ENCODE measurements at places on chromosomes 4 and X. TPM values are rescaled to one million over a fixed set of nuclear protein-coding genes. Genes with fewer than 3 reads are reported as not detected.
A peak's percentile ranks its signal among the peaks of the same experiment; 100 is the strongest.

GRCh38 chr4:183986971-183987946 lies 82.2 kb downstream of the STOX2 start:
- no peak for DNase-seq

DNA sequence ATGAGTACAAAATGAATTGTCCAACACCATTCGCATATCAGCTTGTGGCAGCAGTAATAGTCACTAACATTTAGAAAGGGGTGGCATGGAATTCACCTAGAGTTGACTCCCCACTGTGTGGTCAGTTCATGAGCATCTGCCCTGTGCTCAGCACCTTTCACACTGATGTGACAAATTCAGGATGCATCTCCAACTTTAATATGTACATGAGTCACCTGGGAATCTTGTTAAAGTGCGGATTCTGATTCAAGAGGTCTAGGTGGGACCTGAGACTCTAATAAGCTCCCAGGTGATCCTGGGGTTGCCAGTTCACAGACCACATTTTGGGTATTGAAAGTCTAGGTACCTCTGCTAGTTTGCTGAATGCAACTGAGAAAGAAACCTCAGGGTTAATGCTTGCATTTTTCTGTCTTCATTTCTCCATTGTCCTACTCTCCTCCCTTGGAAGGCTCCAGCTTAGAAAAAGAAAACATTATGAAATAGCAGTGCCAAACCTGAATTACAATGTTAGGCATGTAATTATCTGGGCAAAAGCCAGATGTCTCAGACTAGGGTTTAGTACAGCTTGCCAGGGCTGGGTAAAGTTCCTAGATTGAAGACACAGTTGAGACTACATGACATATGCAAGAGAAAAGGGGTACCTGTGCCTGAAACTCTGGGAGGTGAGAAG lies 32.7 kb downstream of the TMSB4X start:
- no peak for DNase-seq

Gene EFHC2
- 0.31 TPM for total RNA-seq

DNA sequence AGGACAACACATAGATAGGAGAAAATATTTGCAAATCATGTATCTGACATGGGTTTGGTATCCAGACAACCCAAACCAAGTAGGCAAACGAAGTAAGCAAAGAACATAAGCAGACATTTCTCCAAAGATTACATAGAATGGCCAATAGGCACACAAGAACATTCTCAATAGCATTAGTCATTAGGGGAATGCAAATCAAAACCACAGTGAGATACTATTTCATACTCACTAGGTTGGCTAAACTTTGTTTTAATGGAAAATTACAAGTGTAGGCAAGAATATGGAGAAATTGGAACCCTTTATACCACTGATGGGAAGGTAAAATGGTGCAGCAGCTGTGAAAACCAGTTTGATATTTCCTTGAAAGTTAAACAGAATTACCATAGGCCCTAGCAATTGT lies 74.7 kb downstream of the CHRNA9 start:
- DNase-seq: no peak

GRCh38 chr4:140833280-140833679 lies 77.1 kb upstream of the TBC1D9 start:
- no peak for DNase-seq

GRCh38 chrX:120755066-120755846 lies 120.4 kb downstream of the CT47B1 start:
- peak; percentile 16 for DNase-seq

Gene MAGEC1
- not detected for total RNA-seq

GRCh38 chrX:48713847-48714246 lies 17.3 kb downstream of the SUV39H1 start:
- DNase-seq: no peak

GRCh38 chrX:78800114-78800513 lies 52.6 kb downstream of the LPAR4 start:
- no peak for DNase-seq

GRCh38 chrX:123626962-123627361 lies 105.9 kb downstream of the THOC2 start:
- no peak for DNase-seq

- peak; percentile 41 for DNase-seq
These were observed 615 bp downstream of the NEXMIF start for GRCh38 chrX:74924449-74925224.

DNA sequence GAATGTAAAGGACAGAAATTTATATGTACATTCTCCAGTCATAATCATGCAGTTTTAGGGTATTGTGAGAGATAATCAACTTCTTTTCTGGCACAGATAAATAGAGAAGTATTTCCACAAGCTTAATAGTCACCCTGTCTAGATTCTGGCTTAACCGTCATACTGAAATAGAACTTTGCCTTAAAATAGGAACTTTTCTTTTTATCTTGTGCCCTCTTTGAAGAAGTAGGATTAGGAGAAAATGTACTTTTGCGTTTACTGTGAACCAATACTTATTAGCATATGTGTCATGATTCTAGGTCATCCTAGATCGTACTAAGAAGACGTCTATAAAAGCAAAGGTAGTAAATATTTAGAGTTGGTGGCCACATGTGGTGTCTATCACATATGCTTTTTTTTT lies 95.4 kb downstream of the NFKB1 start:
- no peak for DNase-seq

DNA sequence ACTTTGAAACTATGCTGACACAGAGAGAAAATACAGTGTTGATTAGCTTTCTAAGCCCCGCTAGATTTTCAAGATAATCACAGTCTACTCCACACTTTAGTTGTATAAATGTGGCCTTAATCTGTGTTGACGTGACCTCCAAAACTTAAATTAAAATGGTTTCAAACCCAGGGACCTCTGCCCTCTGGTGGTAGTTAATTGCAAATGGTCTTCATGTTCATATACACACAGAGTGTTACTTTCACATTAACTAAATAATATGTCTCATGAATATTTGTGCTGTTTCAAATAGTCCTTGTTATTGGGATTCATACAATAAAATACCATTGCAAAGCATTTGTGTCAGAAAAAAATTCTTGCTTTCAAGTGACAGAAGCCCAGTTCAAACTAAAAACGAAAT lies 64.3 kb downstream of the TASL start:
- DNase-seq: no peak

- no peak for DNase-seq
These were observed 288.7 kb downstream of the PRDM5 start for GRCh38 chr4:120633810-120634209.

DNA sequence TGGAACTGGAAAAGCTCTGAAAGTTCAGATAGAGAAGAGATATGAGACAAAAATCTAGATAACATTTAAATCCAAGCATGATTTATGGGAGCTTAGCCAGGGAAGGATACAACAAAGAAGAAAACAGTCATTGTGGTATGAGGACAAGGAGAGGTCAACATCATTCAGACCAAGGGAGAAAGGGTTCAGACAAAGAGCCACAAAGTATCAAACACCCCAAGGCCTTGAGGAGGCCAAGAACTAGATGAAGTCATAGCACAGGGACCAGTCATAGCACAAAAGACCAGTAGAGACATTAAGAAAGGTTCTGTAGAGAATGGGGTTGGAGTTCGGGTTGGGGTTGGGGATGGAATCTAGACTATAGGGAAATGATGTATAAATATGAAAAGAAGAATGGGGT lies 77.4 kb upstream of the NAP1L5 start:
- no peak for DNase-seq

GRCh38 chr4:127236889-127237288 lies 395.9 kb upstream of the INTU start:
- DNase-seq: no peak

- no peak for DNase-seq
These were observed 54.0 kb downstream of the COL25A1 start for GRCh38 chr4:109248322-109248900.

DNA sequence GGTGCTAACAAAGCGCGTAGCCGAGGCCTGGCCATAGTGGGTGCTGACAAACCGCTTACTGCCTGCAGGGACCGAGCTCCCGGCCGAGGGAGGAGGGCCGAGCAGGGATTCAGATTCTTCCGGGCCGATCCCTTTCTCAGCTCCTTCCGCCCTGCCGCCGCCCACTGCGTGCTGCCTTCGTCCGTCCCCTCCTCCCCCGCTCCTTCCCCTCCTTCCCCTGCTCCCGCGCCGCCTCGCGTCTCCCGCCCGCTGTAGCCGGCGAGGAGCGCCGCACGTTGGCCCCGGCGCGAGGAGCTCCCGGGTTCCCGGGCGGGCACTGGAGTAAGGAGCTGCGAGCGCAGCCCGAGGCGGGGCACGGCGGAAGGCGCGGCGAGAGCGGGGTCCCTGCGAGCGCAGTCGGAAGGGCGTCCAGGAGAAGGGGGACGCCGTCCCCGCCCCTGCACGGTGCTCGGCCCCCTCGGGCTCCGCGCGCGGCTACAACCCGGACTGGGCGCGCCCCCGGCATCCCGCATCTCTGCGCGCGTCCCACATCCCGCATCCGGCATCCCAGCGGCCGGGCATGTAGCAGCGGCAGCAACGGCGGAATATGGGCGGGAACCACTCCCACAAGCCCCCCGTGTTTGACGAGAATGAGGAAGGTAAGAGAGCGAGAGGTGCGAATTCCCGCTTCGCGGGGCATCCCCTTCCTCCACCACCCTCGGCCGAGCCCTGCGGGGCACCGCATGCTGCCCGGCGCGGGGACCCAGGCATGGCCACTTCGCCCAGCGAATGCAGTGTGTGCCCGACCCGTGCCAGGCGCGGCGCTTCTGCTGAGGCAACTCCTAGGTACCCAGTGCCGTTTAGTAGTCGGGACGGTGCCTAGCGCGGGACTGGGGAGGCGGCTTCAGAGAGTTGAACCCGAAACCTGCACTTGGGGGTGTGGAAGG lies at the start of gene STK32B:
STK32B (plus strand) TSS at position 203 of the 926 bp plus-strand sequence.
- DNase-seq: peak; percentile 51

DNA sequence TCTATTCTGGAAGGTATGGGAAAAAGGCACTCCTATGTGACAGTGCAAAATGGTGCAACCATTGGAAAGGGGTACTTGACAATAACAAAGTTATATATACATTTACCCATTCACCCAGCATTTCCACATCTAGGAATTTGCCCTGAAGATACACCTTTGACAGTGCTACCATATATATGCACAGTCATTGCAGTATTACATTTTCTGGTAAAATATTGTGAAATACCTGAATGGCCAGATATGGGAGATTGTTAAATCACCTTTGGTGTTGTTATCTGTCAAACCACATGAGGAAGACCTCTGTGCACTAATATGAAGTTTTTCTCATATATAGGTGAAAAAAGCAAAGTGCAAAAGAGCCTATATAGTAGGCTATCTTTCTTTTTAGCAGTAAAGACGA lies 53.5 kb downstream of the SMAD1 start:
- DNase-seq: no peak

Gene ATOH1
- not detected for total RNA-seq

Gene MTMR1
- 32.8 TPM for total RNA-seq

Gene PNMA3
- 1.4 TPM for total RNA-seq
